ENCODE measurements at places on chromosomes 16 and 17. TPM values are rescaled to one million over a fixed set of nuclear protein-coding genes. Genes with fewer than 3 reads are reported as not detected.
A peak's percentile ranks its signal among the peaks of the same experiment; 100 is the strongest.

DNA sequence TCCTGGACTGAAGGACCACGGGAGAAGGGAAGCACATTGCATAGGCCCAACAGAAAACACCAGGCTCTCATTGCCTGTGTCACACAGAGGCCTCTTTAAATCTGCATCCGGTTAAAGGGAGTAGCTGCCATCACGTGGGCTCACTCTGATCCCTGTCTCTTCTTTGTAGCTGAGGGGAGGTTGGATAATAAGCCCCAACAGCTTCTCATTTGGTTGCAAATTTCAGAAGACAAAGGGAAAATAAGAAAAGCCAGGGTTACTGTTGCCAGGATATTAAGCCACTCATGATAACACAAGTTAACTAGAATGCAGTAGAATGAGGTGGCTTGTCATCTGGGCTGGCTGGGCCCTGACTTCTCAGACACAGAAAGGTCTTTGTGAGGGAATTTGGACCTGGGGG, 325.1 kb upstream of the ERCC4 start:
- DNase-seq: no peak

- DNase-seq: no peak
Observed at GRCh38 chr17:63316100-63316499, 130.0 kb downstream of the CYB561 start.

The CDH15 gene
- total RNA-seq: 0.07 TPM

The KRT34 gene
- not detected for total RNA-seq

GRCh38 chr17:54974759-54975158, 6.2 kb downstream of the STXBP4 start:
- no peak for DNase-seq

The RASD1 gene
- 9.2 TPM for total RNA-seq

The DRG2 gene
- 38.1 TPM for total RNA-seq

DNA sequence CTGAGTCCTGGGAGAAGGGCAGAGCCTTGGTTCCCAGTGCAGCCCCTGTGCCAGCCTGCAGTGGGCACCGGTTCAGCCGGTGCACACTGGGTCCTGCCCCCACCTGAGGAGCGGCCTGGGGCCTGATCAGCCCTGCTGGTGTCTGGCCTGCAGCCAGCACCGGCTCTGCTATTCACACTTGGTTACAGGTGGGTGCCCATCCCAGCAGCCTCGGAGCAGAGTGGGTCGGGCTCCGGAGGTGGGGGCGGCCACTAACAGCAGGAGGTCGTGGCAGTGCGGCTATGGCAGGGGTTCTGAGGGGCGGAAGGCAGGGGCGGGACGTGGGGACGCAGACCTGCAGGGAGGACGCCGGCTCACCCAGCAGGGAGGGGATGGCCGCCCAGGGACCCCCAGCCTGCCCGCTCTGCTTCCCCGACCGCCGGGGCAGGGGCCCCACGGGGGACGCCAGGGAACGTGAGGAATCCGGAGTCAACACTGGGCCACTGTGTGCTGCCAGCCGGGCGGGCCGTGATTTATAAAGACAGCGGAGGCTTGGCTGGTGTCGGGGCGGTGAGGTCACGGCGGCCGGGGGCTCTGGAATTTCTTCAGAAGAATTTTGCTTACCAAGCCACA, 20.3 kb downstream of the METRNL start:
- DNase-seq: no peak

GRCh38 chr17:36627101-36627500, 25.7 kb downstream of the MRM1 start:
- no peak for DNase-seq

DNA sequence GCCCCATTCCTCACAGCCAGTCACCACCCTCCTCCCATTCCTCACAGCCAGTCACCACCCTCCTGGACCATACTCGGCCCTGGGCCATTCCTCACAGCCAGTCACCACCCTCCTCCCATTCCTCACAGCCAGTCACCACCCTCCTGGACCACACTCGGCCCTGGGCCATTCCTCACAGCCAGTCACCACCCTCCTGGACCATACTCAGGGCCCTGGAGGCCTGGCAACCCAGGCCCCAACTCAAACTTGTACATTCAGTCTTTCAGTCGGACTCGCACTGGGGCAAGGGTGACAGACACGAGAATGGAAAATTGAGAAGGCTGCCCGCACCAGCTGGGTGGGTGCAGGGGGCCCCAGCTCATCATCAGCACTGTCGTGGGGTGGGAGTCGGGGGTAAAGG, 30.4 kb upstream of the FOXK2 start:
- DNase-seq: no peak

The TMEM238L gene
- not detected for total RNA-seq

DNA sequence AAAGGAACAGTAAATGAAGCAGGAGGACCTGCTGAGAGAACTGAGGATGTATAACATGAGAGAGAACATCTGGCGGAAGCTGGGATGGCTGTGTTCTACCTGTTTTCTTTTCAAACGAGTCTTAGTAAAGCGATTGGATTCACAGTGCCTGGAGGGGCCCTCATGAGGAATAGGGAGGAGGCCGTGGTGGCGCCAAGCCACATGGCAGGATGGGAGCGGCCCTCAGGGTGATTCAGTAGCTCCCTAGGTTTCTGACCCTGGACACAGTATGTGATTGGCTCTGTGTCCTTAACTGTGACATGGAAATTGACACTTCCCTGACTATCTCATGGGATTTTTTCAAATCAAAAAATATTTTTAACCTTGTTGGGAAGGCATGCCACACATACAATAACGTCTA, 32.1 kb downstream of the USP43 start:
- DNase-seq: no peak

GRCh38 chr17:13129356-13129755, 111.5 kb upstream of the ELAC2 start:
- no peak for DNase-seq

GRCh38 chr17:35212668-35213067, 18.5 kb upstream of the SLC35G3 start:
- DNase-seq: no peak

DNA sequence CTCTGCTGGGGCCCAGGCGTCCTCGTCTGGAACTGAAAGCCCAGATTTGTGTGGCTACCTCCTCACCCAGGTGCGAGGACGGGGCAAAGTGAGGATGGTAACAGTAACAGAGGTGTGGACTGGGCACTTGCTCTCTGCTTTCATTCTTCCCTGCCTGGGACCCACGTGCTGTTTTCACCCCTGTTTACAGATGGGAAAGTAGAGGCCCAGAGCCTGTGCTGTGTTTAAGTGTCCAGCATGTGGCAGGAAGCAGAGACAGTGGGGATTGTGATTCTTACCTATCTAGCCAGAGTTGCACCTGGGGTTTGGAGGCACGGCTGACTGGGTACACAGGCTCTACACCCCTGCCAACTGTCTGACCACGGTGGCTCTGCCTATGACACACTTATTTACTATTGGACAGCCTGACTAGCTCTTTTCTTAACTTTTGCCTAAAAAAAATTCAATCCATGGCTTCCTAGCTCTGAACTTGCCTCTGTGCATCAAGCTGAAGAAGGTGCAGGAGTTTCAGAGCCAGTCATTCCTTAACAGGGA, 155.4 kb downstream of the CLEC16A start:
- DNase-seq: no peak

- no peak for DNase-seq
Observed at GRCh38 chr17:2067608-2068024, 12.7 kb downstream of the HIC1 start.

DNA sequence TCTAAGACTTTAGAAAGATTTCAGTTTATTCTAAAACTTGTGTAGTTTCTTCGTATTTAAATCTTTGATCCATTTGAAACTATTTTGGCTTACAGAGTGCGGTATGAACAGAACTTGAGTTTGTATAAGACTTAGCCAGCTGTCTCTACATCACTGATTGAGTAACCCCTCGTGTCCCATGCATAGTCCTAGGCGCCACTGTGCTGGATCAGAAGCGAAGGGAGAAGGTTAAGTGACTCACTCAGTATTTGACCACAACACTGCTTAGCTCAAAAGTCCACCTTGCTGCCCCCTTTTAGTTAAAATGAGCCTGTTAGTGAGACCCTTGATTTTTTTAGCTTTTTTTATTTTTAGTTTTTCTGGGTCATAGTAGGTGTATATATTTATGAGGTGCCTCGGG, 28.4 kb downstream of the CD300LB start:
- DNase-seq: no peak

DNA sequence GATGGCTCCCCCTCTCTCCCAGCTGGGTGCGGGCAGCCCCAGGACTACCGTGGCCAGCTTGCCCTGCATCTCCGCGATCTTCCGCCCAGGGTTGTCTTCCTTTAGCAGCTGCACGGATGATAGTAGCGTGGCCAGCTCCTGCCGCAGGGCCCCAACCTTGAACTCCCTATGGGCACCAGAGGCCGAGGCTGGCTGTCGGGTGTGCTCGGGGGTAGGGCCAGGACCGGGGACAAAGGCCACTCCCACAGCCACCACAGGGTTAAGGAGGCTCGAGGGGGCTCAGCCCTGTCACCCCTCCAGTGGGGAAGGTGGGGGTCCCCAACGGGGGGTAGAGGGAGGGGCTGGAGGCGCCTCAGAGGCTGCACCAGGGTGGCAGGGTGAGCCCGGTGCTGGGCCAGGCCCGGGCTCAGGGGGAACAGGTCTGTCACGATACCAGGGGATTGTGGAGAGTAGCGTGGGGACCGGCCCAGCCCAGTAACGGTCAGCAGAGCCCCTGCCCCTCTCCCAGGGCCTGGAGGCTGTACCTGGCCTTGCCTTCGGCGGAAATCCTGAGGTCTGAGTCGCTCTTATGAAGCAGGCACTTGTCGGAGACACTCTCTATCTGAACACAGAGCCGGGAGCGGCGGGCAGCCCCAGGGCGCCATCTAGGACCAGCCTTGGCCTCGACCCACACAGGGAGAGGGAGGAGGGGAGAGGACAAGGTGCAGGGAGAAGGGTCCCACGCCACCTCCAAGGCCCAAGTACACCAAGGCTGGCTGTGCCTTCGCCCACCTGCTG, 5.2 kb downstream of the PERCC1 start:
- DNase-seq: no peak

The PPP1R27 gene
- total RNA-seq: not detected

The PRR11 gene
- total RNA-seq: 19.4 TPM

DNA sequence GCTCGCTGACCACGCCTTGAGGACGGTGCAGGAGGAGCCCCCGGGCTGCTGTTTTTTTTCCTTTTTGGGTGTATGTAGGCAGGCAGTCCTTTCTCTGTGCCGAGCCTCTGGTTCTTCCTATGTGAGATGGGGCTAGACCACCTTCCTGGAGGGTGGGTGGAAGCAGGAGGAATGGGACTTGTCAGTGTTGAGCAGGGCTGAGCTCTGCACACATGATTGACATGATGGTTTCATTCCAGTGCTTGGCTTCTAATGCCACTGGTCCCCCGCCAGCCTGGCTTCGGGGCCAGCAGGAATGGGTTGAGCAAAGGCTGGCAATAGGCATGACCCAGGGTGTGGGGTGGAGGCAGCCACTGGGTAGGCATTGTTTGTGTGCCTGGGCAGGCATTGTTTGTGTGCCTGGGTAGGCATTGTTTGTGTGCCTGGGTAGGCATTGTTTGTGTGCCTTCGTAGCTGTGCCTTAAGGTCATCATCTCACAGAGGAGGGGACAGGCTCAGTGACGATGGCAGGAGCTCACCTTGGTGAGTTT, 14.2 kb upstream of the ADCY7 start:
- DNase-seq: no peak

DNA sequence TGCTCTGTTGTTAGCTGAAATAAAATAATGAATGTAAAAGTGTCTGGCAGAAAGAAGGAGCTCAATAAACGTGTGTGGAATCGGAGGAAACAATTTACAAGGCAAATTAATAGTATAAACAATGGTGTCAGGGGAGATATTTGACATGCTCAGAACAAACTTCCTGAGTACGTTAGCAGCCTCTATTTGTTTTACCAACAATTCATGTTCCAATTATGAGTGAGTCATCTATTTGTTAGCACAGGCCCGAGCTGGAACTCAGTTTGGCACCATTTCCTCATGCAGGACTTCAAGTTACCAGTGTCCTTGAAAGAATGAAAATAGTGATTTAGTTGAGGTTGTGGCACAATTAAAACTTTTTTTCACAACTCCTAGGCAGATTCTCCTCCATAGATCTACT, 9.1 kb downstream of the ASIC2 start:
- DNase-seq: peak; percentile 53

DNA sequence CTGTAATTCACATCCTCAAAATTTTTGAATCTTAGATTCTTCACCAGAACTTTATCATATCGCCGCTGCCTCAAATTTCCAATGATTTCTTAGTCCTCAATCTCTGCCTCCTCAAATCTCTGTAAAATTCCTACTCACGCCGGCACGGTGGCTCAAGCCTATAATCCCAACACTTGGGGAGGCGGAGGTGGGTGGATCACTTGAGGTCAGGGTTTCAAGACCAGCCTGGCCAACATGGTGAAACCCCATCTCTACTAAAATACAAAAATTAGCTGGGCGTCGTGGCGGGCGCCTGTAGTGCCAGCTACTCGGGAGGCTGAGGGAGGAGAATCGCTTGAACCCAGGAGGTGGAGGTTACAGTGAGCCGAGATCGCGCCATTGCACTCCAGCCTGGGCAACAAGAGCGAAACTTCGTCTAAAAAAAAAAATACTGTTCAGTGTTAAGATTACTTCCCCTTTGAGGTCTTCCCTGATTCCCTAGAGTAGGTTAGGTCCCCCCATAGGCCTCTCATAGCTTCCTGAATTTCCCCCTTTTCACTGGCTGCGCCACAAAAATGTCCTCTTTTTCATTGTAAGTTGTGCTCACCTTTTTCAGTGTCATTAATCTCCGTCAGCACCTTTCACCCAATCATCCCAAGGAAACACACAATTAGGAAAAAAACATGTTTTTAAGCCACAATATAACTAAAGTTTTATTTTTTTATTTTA, 919 bp upstream of the CBX1 start:
- DNase-seq: no peak

DNA sequence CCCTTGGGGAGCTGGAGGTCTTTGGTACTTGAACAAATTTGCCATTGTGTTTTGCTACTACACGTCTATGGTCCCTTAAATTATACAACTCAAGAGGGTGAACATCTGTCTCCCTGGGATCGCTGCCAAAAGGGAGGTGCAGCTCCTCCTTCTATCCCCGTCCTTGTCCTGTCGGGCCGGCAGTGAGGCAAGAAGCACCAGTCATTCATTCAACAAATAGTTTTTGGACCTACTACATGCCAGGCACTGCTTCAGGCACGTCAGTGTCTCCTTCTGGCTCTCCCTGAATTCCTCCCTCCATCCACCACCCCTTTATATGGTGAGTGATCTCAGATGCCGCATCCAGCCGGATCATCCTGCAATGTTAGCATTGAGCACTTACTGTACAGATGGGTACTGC, 2.2 kb upstream of the RPL38 start:
- no peak for DNase-seq
